ENCODE measurements at places on chromosomes 12 and 14.

- H3K36me3 ChIP-seq = peaks cover 5% of the 10 kb centered on the region
- H3K27me3 ChIP-seq = no peaks in the 10 kb centered on the region
- H3K27ac ChIP-seq = peak overlapping the region; percentile 76
- H3K4me1 ChIP-seq = peaks cover 71% of the 10 kb centered on the region
- DNase-seq = no peak
These were observed 56.8 kb downstream of the DUSP16 start for GRCh38 chr12:12505544-12506495.

- DNase-seq = no peak
- peaks cover 9% of the 10 kb centered on the region for H3K36me3 ChIP-seq
- peaks cover 31% of the 10 kb centered on the region for H3K4me1 ChIP-seq
- no peak overlapping the region for H3K27ac ChIP-seq
- no peaks in the 10 kb centered on the region for H3K27me3 ChIP-seq
These were observed 5.5 kb downstream of the DUSP6 start for GRCh38 chr12:89346741-89347324.

DNA sequence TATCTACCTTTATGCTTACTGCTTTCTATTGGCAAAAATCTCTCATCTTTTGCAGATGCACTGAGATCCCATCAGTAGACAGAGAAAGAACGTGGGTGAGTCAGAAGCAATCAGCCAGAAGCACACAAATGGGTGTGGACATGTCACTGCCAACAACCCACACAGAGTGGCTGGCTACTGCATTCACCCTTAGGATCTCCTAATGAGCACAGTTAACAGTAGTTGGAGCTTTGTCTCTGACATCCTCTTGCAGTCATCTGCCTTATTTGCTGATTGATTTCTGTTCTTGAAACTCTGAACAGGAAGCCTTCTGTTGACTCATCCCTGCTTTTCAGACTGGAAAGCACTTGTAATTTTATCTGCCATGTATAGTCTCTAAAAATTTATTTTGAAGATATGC, 117.2 kb downstream of the RGS6 start:
- H3K27me3 ChIP-seq = no peaks in the 10 kb centered on the region
- H3K4me1 ChIP-seq = no peaks in the 10 kb centered on the region
- H3K4me3 ChIP-seq = no peak overlapping the region
- H3K36me3 ChIP-seq = no peaks in the 10 kb centered on the region
- no peak overlapping the region for H3K27ac ChIP-seq
- no peak for DNase-seq

- peak; percentile 64 for DNase-seq
- H3K27me3 ChIP-seq = no peaks in the 10 kb centered on the region
- no peaks in the 10 kb centered on the region for H3K36me3 ChIP-seq
- H3K4me3 ChIP-seq = no peak overlapping the region
- no peak overlapping the region for H3K27ac ChIP-seq
- no peaks in the 10 kb centered on the region for H3K4me1 ChIP-seq
These were observed 10.5 kb upstream of the NUAK1 start for GRCh38 chr12:106149096-106149784.

- peak overlapping the region; percentile 13 for H3K4me3 ChIP-seq
- no peak for DNase-seq
- H3K4me1 ChIP-seq = peaks cover 55% of the 10 kb centered on the region
- H3K36me3 ChIP-seq = peaks cover 27% of the 10 kb centered on the region
These were observed 4.8 kb downstream of the YBX3 start for GRCh38 chr12:10718279-10718821.

DNA sequence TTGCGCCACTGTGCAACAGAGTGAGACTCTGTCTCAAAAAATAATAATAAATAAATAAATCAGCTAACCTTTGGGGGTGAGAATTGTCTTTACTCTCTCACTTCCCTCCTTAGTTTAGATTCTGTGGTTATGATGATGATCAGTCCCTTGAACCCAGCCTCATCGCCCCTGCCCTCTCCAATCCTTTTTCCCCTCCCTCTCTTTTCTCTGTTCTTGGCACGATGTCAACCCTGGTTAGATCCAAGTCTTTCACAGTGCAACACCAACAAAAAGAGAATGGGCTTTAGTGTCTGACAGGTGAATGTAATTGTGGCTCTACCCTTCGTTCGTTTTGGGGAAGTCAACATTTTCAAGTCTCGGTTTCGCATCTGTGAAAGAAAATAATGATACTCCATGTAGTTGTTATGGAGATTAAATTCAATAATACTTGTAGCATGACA, 59.0 kb downstream of the NTN4 start:
- H3K36me3 ChIP-seq = no peaks in the 10 kb centered on the region
- H3K4me1 ChIP-seq = peaks cover 15% of the 10 kb centered on the region
- DNase-seq = no peak
- H3K4me3 ChIP-seq = no peak overlapping the region
- no peaks in the 10 kb centered on the region for H3K27me3 ChIP-seq
- H3K27ac ChIP-seq = no peak overlapping the region

- H3K36me3 ChIP-seq = no peaks in the 10 kb centered on the region
- no peaks in the 10 kb centered on the region for H3K27me3 ChIP-seq
- no peaks in the 10 kb centered on the region for H3K4me1 ChIP-seq
- H3K27ac ChIP-seq = no peak overlapping the region
- no peak for DNase-seq
- no peak overlapping the region for H3K4me3 ChIP-seq
These were observed 32.9 kb downstream of the ARID2 start for GRCh38 chr12:45762185-45763110.

DNA sequence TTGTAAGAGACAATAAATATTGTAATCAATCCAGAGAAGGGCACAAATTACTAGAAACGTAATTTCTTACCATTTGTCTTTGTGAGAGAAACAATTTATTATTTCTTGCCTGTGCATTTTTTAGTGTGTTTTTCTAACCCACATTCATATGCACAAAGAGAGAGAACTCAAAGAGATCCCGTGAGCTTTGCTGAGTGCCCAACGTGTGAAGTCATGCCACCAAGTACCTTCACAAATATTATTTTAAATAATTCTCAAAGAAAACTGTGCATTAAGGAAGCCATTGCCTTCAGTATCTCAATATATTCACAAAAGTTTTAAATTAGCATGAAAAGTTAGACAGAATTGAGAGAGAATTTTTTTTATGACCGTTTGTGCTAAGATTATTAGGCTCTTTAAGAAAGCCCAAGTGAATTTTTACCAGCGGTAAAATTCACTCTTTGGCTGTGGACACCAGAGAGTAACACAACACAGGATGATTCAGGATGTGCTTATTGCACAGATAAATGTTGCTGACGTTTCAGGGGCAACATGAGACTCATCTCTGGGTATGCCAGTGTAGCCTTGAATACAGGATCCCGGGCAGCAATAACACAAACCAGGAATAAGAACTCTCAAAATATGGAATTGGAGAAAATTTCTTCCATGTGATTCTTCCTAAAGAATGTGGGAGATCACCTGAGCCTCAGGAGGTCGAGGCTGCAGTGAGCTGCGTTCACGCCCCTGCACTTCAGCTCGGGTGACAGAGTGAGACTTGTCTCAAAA, 2.9 kb downstream of the ARHGDIB start:
- no peaks in the 10 kb centered on the region for H3K27me3 ChIP-seq
- no peak for DNase-seq
- peaks cover 44% of the 10 kb centered on the region for H3K4me1 ChIP-seq

GRCh38 chr14:64645220-64645892, 58.9 kb upstream of the PLEKHG3 start:
- H3K27ac ChIP-seq = peak overlapping the region; percentile 58
- H3K27me3 ChIP-seq = no peaks in the 10 kb centered on the region

DNA sequence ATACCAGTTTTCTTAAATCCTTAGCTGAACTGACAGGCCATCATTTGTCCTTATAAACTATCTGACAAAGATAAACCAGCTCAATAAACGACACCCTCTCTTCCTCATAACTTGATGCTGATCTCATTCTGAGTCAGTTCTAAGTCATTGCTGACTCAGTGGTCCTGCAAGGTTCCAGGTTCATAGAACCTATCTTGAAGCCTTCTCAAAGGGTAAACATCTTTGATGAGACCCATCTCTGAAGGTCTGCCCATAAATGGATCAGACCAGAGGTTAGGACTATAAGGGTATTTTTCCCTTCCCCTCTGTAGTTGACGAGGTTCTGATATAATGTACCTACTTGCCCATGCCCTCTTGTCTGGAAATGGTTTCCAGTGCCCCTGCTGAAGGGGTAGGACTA, 11.9 kb downstream of the NAA25 start:
- H3K4me1 ChIP-seq = no peaks in the 10 kb centered on the region
- DNase-seq = no peak
- H3K36me3 ChIP-seq = no peaks in the 10 kb centered on the region
- H3K27me3 ChIP-seq = no peaks in the 10 kb centered on the region
- H3K4me3 ChIP-seq = no peak overlapping the region
- no peak overlapping the region for H3K27ac ChIP-seq

GRCh38 chr12:14558473-14558959, 9.2 kb downstream of the PLBD1 start:
- peaks cover 12% of the 10 kb centered on the region for H3K4me1 ChIP-seq
- no peak for DNase-seq
- H3K4me3 ChIP-seq = no peak overlapping the region
- H3K27me3 ChIP-seq = no peaks in the 10 kb centered on the region
- H3K27ac ChIP-seq = no peak overlapping the region
- no peaks in the 10 kb centered on the region for H3K36me3 ChIP-seq

DNA sequence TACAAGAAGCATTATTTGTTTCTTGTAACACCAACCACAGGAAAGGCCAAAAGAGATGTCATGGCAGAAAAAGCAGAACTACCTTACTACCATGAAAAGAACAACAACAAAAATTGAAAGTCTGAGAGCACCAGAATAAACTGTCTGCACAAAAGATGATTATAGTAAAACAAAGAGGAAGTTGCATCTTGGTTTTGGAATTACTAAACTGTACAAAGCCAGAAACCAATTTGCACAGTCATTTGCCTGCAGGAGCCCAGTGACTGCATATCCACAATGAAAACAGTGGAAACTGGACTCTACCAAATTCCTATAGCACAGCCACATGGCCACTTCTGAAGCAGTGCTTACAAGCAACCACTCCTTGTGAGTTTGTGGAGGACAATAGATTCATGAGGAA, 276.2 kb downstream of the SSPN start:
- no peak for DNase-seq
- no peak overlapping the region for H3K27ac ChIP-seq
- H3K4me3 ChIP-seq = no peak overlapping the region
- H3K4me1 ChIP-seq = no peaks in the 10 kb centered on the region

GRCh38 chr12:2537868-2538541, 256.8 kb upstream of the FKBP4 start:
- no peak overlapping the region for H3K27ac ChIP-seq
- no peaks in the 10 kb centered on the region for H3K27me3 ChIP-seq
- H3K36me3 ChIP-seq = no peaks in the 10 kb centered on the region

GRCh38 chr12:124786061-124786964, 77.4 kb downstream of the SCARB1 start:
- H3K36me3 ChIP-seq = no peaks in the 10 kb centered on the region
- H3K27me3 ChIP-seq = no peaks in the 10 kb centered on the region
- DNase-seq = no peak
- H3K27ac ChIP-seq = no peak overlapping the region
- no peaks in the 10 kb centered on the region for H3K4me1 ChIP-seq
- no peak overlapping the region for H3K4me3 ChIP-seq

GRCh38 chr12:88383405-88383804, 196.9 kb downstream of the KITLG start:
- H3K27ac ChIP-seq = no peak overlapping the region
- no peaks in the 10 kb centered on the region for H3K36me3 ChIP-seq
- no peaks in the 10 kb centered on the region for H3K27me3 ChIP-seq

GRCh38 chr12:117662620-117663395, 301.4 kb upstream of the NOS1 start:
- H3K27ac ChIP-seq = no peak overlapping the region
- DNase-seq = no peak
- no peaks in the 10 kb centered on the region for H3K4me1 ChIP-seq
- H3K36me3 ChIP-seq = no peaks in the 10 kb centered on the region

DNA sequence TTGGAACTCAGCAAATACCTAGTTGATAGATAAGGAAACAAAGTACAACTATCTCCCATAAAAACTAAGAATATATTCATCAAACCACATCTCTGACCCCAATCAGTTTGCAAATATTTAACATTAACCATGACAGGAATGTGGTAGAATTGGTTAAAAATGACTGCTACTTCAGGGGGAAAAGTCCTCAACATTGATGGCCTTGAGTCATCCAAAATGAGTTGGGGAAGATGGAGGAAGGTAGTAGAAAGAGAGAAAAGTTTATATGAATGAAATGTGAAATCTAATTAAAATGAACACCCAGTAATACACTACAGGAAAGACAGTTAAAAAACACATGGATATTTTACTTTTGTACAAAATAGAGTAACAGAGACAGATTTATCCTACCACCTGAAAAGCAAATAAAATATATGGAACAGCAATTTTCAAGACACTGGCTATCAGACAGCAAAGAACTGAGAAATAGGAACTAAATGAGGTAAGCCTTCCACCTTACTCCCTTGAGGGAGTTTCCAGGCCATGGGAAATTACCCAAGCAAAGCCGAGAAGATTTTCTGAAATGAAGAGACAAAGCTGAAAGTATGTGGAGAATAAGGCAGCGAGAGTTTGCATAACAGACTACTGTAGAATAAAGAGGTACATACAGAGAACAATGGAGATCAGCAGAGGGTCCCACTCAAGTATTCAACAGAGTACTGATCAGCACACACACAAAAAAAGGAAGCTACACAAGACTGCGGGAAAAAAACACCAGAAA, 49.6 kb downstream of the TC2N start:
- H3K4me1 ChIP-seq = no peaks in the 10 kb centered on the region
- no peaks in the 10 kb centered on the region for H3K27me3 ChIP-seq
- H3K4me3 ChIP-seq = no peak overlapping the region
- no peak overlapping the region for H3K27ac ChIP-seq
- H3K36me3 ChIP-seq = no peaks in the 10 kb centered on the region

DNA sequence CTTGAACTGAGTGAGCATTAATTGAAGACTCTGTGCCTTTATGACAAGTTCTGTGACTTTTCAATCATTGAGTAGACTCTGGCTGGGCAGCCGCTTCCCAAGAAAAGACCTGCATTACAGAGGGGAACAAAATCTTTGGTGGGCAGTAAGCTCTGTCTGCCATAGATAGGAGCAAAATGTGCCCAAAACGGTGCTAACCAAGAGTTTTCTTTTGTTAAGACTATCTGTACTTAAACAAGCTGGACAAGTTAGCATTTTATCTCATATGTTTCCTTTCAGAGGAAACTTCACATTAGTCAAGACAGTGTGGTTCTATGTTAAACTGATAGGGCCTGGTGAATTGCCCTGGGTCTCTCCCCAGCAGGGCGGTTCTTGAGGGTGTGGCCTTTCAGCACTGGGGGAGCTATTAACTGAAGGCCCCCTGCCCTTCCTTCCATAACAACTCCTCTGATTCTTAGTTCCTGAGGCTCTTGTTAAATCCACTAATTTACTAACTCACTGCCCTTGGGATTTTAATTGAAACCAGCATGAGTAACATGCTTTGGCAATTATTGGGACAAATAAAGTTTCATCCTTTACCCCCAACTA, 219.6 kb downstream of the KTN1 start:
- H3K36me3 ChIP-seq = no peaks in the 10 kb centered on the region
- no peak for DNase-seq
- peaks cover 13% of the 10 kb centered on the region for H3K4me1 ChIP-seq
- H3K4me3 ChIP-seq = no peak overlapping the region
- H3K27ac ChIP-seq = no peak overlapping the region
- no peaks in the 10 kb centered on the region for H3K27me3 ChIP-seq

- DNase-seq = no peak
- H3K27ac ChIP-seq = no peak overlapping the region
- H3K27me3 ChIP-seq = no peaks in the 10 kb centered on the region
- H3K4me1 ChIP-seq = no peaks in the 10 kb centered on the region
- no peaks in the 10 kb centered on the region for H3K36me3 ChIP-seq
These were observed 272.5 kb downstream of the C12orf50 start for GRCh38 chr12:87756721-87757120.

GRCh38 chr12:81859521-81859920, 100.4 kb upstream of the PPFIA2 start:
- H3K36me3 ChIP-seq = no peaks in the 10 kb centered on the region
- no peaks in the 10 kb centered on the region for H3K4me1 ChIP-seq
- no peak for DNase-seq
- H3K4me3 ChIP-seq = no peak overlapping the region
- H3K27me3 ChIP-seq = no peaks in the 10 kb centered on the region

Data from vagina (tissue), 2 donors.